ENCODE measurements at places on chromosomes 1 and 21.

- DNase-seq, result no peak
Observed at GRCh38 chr1:245245021-245245667, 90.4 kb downstream of the KIF26B start.

- DNase-seq, result no peak
Observed at GRCh38 chr1:74245168-74245772, 10.1 kb downstream of the TNNI3K start.

DNA sequence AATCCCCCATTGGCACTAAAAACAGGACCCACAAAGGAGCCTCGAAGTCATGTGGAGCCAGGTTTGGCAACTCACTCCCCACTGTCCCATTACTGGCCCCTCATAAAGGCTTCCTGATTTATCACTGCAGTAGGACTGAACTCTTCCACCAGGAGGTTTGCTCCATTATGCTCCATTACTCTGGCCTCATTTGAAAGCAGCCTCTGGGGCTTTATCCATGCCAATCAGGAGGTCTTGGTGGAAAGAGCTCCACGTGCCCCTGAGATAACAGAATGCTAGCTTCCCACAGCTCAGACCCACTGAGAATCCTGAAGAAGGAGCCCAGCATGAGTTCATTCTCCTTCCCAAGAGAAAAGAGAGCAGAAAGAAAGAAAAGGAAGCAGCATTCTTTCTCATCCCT is 76.4 kb downstream of the HIVEP3 start:
- no peak for DNase-seq

DNA sequence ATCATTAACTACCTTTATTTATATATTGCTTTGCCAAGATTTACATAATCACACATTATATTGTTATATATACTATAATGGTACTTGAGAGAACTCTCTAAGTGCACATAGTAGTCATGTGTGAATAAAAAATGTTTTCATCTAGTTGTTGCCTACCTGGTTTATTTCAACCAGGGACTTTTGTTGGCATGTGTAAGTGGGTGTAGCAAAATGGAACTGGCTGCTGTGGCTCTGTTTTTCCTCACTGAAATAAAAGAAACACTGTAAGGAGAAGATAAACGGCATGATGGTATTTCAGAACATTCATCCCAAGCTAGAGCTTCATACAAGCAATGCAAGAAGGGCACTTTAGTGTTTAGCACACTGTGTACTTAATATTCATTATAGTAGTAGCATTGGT is 14.9 kb downstream of the RBBP4 start:
- no peak for DNase-seq

GRCh38 chr1:150507912-150508864 is at the start of gene ECM1:
TSS of gene ECM1 (plus strand) at chr1:150508109. CDS start at chr1:150508210, 101 bp downstream.
- no peak for DNase-seq

- no peak for DNase-seq
Observed at GRCh38 chr1:54976747-54977146, 3.7 kb upstream of the TMEM61 start.

DNA sequence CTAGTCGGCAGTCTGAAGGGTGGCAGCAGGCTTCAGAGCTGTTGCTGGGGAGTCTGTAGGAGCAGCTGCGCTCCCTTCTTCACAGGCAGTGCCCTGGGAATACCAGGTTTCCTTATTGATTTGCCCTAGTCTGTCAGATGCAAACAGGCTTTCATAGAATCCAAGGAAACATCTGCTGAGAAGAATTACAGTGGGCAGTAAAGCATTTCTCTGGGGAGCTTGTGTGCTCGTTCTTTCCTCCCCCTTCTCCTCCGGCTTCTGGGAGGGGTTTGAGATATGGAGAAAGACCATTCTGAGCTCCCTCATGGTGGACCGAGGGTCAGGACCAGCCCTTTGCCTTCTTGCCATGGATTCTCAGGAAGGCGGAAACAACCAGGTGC is 25.4 kb upstream of the PARP1 start:
- no peak for DNase-seq

- no peak for DNase-seq
Observed at GRCh38 chr1:155218854-155219591, 10.5 kb downstream of the MTX1 start.

GRCh38 chr1:54490361-54491248 is 57.4 kb upstream of the ACOT11 start:
- no peak for DNase-seq

- no peak for DNase-seq
Observed at GRCh38 chr1:2474104-2474844, 1.8 kb upstream of the PLCH2 start.

DNA sequence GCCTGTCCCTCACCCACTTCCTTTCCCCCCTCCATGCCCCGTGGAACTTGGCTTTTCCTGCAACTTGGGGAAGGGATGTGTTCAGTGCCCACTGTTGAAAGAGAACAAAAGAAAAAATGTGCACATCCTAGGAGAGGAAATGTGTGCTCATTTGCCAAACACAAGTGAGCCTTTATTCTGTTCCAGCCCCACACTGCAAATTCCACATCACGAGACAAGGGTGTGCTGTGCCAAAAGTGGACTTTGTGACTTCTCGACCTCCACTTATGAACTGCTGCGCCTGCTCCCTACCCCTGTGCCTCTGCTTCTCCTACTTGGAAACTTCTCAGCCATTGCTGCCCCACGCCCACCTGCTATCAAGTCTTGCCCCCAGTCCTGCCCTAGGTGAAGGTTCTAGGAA is 97.0 kb upstream of the GRIK3 start:
- no peak for DNase-seq

DNA sequence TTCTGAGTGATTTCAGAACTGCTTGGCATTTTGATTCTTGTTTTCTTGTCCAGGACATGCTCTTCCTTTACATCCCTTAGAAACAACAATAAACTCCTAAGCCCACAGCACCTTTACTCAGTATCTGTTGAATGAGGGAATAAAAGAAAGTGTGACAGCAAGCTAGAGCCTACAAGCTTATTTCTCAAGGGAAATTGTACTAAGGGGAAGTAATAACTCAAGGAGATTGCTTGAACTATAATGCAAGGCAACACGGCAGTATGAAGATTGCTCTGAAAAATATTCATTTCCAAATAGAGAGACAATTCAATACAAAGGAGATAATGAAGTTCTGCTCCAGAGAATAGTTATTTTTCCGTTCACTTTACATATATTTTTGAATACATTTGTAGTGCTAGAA is 6.5 kb downstream of the OR6P1 start:
- no peak for DNase-seq

DNA sequence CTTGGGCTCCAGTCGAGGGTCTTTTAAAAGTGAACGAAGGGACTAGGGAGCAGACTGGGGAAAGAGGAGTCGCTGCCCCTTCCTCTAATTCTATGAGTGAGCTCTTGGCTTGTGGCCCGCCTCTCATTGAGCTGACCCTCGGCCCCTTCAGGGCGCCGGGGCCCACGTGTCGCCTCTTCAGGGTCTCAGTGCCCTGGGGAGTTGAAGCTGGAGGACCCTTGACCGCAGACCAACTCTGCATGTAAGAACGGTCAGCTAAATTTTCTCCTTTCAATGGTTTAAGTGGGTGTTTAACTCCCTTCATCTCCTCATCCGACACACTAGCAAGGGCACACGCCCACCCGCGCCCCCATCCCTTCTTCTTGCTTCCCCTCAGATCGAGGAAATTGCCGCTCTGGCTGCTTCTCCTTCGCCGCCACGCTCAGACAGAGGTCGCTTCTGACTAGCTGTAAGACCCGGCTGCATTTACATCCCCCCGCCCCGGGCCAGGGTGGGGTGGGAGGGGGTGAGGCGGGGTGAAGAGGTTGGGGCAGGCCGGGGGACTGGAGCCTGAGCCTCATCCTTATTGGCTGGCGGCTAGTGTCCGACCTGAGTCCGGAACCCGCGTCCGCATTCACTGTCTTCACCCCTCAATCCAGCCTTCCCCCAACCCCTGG is 10.9 kb downstream of the NR5A2 start:
- no peak for DNase-seq

- DNase-seq, result no peak
Observed at GRCh38 chr1:9004031-9004699, 22.1 kb downstream of the SLC2A7 start.

GRCh38 chr1:27906759-27907158 is 28.0 kb upstream of the SMPDL3B start:
- DNase-seq, result no peak

DNA sequence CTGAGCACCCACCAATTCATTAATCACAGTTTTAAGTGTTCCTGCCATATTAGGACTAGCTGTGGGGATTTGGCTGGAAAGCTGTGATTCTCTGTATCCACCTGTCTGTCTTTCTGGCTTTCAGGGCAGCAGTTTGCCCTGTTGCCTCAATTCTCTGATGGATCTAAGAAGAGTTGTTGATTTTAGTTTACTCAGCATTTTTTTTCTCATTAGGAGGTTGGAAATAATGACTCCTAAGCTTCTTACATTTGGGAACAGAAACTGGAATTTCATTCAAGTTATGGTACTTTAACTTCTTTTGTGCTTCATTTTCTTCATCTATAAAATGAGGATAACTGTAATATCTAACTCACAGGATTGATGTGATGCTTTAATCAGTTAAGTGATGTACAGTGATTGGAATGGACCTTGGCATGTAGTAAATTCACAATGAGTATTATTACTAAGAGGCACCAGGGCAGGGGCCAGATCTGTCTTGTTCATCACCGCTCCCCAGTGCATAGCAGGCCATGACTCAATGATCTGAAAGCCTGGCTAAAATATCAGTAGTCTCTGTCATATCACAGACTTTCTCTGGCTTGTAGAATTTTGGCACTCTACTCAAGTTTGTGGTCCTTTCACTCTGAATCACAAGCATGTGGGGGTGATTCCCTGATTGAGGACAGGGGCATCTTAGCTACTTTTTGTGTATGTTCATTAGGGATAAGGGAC is 51.4 kb upstream of the GREM2 start:
- DNase-seq, result no peak

DNA sequence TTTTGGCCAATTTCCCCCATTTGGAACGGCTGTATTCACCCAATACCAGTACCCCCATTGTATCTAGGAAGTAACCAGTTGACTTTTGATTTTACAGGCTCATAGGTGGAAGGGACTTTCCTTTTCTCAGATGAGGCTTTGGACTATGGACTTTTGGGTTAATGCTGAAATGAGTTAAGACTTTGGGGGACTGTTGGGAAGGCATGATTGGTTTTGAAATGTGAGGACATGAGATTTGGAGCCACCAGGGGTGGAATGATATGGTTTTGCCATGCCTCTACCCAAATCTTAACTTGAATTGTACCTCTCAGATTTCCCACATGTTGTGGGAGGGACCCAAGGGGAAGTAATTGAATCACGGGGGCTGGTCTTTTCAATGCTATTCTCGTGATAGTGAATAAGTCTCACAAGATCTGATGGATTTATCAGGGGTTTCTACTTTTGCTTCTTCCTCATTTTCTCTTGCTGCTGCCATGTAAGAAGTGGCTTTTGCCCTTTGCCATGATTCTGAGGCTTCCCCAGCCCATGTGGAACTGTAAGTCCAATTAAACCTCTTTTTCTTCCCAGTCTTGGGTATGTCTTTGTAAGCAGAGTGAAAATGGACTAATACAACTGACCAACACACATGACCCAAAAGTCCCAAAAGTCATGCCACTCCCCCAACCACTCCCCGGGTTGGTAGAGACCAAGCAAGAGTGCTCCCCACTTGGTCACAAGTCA is 35.4 kb upstream of the ZNF496 start:
- DNase-seq, result no peak

GRCh38 chr1:82818586-82818985 is 1017.9 kb downstream of the ADGRL2 start:
- no peak for DNase-seq

GRCh38 chr1:164380893-164381292 is 178.1 kb upstream of the PBX1 start:
- no peak for DNase-seq

- no peak for DNase-seq
Observed at GRCh38 chr1:192461684-192462083, 113.9 kb upstream of the RGS1 start.

Measured in activated T-cell treated with anti-CD3 and anti-CD28 coated beads, Interleukin-2, amount 50 U/mL, for 24 hours (primary cell).